Ovary (tissue), 10 donors: ENCODE measurements at places on chromosomes 3 and 15.
A peak's percentile ranks its signal among the peaks of the same experiment; 100 is the strongest.

DNA sequence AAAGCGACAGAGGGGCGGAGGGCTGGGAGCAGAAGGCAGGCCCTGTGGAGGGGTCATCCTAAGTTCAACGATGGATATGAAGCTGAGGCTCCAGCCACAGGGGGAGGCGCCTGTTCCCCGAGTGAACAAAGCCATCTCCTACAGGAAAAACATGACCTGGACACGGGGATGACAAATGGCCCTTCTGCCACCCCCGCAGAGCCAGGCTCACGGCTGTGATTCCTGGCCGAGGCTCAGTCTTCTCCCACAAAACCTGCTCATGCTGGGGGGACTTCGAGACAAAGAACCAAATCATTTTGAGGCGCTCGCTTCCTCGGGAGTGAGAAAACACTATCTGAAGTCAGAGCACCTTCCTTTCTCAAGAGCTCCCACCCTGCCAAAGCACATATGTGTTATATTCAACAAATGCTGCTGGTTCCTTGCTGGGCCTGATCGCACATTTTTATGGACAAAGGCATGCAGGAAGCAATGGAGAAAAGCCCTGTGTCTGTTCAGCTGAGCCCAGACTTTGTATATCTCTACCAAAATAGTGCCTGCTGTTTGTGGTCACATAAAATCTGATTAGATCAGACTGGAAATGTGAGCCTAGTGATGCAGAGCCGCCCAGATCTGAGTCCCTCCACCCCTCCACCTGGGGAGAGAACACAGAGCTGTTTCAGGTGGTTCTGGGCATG is 5.6 kb downstream of the RBP1 start:
- peak; percentile 55 for DNase-seq

- DNase-seq, result no peak
Observed at GRCh38 chr3:9750556-9751411, 1.0 kb downstream of the OGG1 start.

- DNase-seq, result no peak
Observed at GRCh38 chr3:50610992-50611463, 546 bp downstream of the CISH start.

DNA sequence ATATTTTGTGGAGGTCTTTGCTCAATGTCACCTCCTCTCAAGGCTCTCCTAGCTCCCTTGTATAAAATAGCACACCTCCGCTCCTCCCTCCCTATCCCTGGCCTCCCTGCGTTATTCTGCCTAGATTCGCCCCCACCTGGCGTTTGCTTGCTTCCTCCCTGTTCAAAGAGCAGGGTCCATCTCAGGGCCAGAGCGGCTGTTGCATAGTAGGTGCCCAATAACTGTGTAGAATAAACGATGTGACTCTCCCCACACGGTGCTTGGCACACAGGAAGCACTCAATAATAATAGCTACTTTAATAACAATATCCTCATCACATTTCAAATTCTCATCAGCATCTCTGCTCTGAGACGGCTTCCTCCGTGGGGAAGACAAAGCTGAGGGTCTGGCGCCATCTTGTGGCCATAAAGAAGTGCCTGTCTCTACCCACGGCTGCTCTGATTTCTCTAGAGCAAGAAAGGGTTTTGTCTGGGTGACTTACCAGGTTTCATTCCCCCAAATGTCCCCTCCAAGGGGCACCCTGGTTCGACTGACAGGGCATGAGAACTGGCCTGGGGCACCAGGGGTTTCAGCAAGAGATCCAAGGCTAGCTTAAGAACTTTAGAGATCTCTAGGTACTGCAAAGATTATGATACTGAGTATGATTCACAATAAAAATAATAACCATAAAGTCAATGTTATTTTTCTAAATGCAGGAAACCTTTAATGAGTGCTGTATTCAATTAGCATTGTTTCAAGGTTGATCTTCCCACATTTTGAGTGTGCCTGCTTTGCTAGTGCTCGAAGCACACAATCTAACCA is 16.1 kb downstream of the CD276 start:
- peak; percentile 85 for DNase-seq

GRCh38 chr3:42515391-42515916 is 13.0 kb downstream of the VIPR1 start:
- no peak for DNase-seq
